ENCODE measurements at places on chromosomes 4 and X.

DNA sequence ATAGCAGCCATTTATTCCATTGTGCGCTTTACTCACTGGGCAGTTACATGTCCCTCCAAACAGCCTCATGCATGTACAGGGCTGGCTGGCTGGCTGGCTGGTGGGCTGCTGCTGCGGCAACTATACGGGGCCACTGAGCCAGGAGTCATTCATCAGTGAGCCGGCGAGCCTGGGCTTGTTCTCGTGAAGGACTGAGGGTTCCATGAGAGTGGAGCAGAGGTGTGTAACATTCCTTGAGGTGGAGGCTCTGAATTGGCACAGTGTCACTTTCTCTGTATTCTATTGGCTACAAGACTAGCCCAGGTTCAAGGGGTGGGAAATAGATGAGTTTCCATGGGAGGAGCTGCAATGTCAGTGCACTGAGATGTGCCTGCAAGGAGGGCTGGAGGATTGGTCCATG lies 89.1 kb downstream of the ARHGAP10 start:
- no peak for DNase-seq

- no peak for DNase-seq
These were observed 154.9 kb upstream of the NUDT6 start for GRCh38 chr4:123077330-123077729.

- DNase-seq: no peak
These were observed 71.6 kb downstream of the MAML3 start for GRCh38 chr4:140082391-140082755.

- no peak for DNase-seq
These were observed 229.2 kb downstream of the PTTG2 start for GRCh38 chr4:38189445-38189844.

GRCh38 chr4:13627178-13627605 lies 333 bp downstream of the BOD1L1 start:
- DNase-seq: no peak

DNA sequence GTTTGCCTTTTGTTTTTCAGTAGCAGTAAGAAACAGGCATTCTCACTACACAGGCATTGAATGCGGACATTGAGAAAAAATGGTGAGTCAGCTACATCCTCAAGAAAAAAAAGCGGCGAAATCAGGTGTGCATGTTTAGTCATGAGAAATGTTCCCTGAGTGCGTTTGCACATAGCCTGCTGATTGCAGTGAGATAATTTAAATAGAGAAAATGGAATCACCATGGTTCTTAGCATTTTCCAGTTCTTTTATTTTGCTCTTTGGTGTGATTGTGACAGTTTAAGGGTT lies 54.1 kb upstream of the CLDN34 start:
- DNase-seq: no peak

- peak; percentile 92 for DNase-seq
These were observed at the start of gene TSPYL2 for GRCh38 chrX:53081925-53082772. Gene TSPYL2, plus strand, starts transcription at chrX:53082367. Its CDS starts 132 bp downstream, at chrX:53082499.

DNA sequence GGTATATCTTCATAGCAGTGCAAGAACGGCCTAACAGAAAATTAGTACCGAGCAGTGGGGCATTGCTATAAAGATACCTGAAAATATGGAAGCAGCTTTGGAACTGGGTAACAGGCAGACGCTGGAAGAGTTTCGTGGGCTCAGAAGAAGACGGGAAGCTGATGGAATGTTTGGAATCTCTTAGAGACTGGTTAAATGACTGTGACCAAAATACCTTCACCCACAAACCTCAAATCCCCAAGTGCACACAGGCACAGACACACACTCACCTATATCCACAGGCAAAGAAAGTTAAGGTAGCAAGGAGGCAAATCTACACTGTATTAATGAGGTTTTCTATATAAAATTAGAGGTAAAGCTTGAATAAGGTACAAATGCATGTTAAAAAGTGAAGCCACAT lies 14.6 kb upstream of the SPRY1 start:
- DNase-seq: no peak

DNA sequence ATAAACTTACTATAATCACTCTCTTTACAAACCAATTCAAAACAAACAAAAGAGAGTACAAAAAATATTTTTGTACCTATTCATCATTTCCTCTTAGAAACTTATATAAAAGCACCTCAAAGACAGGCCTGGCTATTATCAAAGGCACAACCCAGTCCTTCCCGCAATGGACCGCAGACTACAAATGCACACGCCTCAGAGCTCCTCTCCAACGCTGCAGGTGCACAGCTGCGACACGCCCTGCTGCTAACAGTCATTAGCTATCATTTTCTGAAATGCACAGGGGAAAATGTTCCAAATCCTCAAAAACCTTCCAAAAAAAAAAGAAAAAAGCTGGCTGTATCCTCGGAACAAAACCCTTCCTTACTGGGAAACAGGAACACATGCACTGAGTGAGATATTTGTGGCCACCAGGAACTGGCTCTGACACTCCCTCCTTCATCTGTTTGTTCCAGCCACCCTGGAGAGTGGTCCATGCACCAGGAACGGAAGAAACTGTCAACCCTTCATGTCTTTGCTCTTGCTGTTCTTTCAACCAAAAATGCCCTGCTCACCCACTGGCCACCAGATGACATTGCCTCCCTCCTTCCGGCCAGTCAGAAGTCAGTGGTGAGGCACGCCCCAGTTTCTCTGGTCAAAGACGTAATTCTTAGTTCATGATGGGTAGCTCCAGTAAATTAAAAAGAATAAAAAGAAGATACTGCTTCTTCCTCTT lies 16.7 kb downstream of the IRF2 start:
- no peak for DNase-seq

GRCh38 chr4:123616951-123617461 lies 220.4 kb downstream of the SPRY1 start:
- no peak for DNase-seq

- DNase-seq: no peak
These were observed 78.8 kb upstream of the FAT4 start for GRCh38 chr4:125235971-125236370.

DNA sequence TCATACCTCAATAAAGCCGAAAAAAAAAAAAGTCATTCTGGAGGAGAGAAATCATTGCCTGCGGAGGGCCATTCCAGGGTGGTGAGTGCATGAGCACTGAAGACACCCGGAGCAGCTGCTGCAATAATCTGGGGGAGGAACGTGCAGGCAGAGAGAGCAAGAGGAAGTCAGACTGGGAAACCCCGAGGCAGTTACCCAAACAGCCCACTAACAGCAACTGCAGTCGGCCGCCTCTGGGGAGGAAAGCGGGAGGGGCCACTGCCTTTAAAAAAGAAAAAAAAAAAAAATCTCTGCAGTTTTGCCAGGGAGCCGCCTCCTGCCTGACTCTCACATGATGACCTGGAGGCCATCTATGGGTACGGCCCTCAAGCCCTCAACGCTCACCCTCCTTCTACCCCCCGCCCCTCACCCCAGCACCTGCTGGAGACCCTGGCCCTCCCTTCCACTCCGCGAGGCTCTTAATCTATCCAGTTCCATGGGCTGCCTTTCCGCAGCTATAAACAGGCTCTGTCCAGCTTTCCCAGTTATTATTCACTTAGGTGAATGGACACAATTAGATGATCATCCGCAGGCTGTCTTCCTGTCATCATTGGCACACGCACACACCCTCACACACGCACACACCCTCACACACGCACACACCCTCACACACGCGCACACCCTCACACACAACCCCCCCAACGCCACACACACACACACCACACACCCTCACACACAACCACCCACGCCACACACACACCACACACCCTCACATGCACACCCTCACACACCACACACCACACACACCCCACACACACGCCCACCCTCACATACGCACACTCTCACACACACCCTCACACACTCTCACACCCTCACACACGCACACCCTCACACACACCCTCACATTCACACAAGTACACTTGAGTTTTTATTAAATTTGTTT lies 3.4 kb upstream of the AVPR2 start:
- no peak for DNase-seq

- no peak for DNase-seq
These were observed 287.8 kb upstream of the GK2 start for GRCh38 chr4:79695848-79696247.

DNA sequence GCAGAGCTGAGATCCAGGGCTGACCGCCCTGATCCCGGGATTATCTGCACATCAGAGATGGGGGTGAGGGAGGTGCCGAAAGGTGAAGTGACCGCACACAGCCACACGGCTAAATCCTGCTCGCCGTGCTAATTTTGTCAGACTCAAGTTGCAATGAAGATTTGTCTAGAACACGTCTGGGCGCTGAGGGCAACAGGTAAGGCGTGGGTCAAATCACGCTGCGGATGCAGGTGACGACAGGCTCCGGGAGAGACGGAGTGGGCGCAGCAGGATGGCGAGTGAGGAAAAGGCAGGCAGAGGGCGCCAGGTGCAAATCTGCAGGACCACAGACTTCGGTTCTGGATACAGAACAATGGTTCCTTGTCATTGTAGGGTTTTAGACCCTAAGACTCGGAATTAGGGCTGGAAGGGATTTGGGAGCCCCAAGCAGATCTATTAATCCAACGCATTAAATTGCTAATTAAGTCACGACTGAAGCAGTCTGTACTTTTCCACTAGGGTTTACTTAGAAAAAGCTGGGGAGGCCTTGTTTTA lies 1.9 kb upstream of the TBC1D14 start:
- no peak for DNase-seq

- DNase-seq: no peak
These were observed 67.7 kb upstream of the FAM9A start for GRCh38 chrX:8868906-8869305.

DNA sequence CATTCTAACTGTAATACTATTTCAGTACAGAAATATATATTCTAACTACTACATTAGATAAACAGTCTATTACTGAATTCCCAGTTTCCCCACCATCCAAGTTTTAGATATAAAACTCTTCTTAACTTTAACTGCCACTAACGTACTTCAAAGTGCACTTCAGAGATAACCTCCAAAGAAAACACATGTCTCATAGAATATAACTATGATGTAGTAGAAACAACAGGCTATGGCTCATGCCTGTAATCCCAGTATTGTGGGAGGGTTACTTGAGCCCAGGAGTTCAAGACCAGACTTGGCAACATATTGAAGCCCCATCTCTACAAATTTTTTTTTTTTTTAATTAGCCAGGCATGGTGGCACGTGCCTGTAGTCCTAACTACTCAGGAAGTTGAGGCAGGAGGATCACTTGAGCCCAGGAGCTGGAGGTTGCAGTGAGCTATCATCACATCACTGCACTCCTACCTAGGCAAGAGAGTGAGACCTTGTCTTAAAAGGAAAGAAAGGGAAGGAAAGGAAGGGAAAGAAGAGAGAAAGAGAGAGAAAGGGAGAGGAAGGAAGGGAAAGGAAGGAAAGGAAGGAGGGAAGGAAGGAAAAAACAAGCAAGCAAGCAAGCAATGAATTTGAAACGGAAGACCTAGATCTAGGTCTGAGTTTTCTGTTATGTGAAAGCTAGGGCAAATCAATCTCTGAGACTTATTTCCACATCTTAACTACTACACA lies 4.8 kb downstream of the HAUS3 start:
- no peak for DNase-seq

- DNase-seq: no peak
These were observed 12.8 kb upstream of the CFAP299 start for GRCh38 chr4:80322716-80323115.

- no peak for DNase-seq
These were observed 27.4 kb upstream of the PJA1 start for GRCh38 chrX:69192603-69193002.

- DNase-seq: no peak
These were observed 123.3 kb downstream of the RNF150 start for GRCh38 chr4:141009931-141010330.

DNA sequence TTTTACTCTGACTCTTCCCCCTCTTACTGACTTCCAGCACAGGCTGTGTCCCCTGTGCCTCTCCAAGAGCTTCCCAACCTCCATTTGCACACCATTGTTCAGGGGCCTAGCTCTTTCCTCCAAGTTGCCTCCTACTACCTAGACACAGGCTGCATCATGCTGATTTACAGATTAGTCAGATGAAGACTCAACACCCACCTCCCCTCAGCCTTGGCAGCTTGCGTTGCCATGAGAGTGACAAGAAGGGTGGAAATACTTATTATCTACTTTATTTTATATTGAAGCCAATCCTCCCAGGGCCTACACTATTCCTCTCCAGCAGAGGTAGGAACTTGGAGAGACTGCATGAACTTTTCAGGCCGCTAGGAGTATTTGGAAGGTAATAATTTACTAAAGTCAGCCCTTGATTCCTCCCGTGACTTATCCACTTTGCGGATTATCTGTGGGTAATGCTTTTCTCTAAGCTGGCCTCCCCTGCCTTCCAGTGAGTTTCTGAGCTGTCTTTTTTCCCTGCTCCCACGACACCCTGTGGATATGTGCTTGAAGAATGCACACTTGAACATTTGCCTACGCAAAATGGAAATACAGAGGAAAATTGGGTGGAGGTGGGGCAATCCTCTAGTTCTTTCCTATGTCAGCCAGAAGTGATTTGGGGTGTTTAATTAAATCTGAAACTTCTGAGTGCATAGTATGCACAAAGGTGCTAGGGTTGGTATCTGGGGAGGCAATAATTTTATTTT lies 74.1 kb upstream of the TMEM164 start:
- DNase-seq: no peak

GRCh38 chr4:68326141-68326540 lies 23.7 kb downstream of the YTHDC1 start:
- no peak for DNase-seq

All from activated CD8-positive, alpha-beta memory T cell treated with anti-CD3 and anti-CD28 coated beads for 24 hours (primary cell).